ENCODE measurements at places on chromosomes 6 and 20.
A peak's percentile ranks its signal among the peaks of the same experiment; 100 is the strongest.

- no peak for DNase-seq
These were observed 316.0 kb downstream of the QKI start for GRCh38 chr6:163730246-163731210.

DNA sequence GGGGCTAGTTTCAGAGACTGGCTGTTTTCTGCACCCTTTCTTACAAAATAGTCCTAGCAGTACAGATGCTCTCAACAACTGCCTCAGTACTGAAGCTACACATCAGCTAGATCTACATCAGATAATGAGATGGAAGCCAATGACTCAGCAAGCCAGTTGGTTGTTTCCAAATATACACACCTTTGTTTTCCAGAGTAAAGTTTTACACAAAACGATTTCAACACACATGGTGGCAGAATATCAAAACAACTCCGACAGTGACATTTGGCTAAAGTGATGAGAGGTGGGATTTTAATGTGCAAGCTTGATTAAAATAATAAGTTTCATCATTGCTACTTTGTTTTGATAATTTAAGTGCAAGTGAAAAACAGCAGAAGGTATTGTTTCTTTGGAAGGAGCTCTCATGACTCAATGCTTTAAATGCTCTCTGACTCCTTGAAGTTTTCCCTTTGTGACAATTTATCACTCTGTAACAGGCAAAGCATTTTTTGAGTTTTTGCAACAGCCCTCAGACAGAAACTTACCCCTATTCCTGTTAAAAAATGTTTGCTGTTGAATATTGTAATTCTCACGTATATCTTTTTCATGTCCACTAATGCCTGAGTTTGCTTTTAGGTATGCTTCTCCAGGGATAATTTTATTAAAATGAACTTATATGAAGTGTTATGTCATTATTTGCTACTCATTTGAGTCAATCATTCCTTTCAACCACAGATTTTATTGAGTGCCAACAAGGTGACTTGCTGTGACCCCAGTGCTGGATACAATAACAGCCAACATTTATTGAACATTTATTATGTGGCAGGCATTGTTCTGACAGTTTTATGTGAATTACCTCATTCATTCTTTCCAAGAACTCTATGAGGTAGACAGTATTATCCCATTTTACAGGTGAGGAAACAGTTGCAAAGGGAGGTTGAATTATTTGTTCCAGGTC, 882.0 kb downstream of the TFAP2A start:
- DNase-seq: no peak

- DNase-seq: no peak
These were observed 213.8 kb downstream of the LAMA2 start for GRCh38 chr6:129096651-129097290.

DNA sequence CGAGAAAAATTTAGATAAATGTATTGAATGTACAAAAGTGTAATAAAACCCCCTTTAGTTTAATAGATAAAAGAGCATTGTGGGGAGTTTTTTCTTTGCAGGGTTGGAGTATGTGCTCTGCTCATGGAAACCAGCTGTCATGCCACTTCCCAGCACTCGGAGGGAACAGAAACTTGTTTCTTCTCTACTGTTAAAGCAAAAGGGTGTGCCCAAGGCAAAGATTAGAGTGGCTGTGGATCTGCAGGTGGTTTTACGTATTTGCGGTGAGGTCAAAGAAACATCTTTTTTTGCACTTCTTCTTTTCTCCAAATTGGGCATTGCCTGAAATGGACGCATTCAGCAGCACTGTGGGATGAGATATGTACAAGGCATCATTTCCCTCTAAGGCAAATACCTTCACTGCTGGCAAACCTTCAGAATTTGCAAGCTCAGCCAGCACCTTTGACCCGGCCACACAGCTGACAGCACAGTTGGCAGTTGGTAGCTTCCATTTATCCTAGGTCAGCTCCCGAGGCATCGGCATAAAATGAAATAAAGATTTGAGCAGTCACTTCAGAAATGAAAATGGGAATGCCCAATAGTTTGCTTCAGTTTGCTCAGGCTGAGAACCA, 178.4 kb upstream of the EYA4 start:
- no peak for DNase-seq

DNA sequence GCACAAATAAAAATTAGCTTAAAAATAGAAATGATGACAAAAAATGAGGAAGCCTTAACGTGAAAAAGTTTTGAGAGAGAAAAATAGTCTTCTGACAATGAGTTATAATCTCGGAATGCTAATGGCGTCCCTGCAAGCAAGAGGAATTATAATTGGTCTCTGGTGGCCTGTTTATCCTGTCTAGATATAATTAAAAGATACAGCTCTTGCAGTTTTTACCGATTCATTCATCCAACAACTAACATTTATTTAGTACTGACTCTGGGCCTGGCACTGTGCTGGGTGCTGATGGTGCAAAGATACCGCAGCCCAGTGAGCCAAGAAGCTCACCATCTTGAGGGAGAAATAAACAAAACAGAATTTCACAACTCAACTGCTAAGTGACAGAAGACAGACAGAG, 31.6 kb upstream of the ANKRD60 start:
- no peak for DNase-seq

GRCh38 chr6:138477913-138478539, 21.3 kb downstream of the NHSL1 start:
- no peak for DNase-seq

DNA sequence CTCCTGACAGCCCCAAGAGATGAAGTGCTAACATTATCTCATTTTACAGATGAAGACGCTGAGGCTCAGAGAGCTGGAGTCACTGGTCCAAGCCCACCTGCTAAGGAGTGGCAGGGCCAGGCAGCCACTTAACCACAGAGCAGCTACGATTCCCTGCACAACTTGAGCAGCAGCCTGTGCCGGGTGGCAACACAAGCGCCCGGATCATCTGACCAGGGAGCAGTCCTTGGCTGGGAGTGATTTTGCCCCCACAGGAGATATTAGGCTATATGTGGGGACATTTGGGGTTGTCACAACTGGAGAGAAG, 93.2 kb upstream of the PTPN1 start:
- DNase-seq: no peak

- DNase-seq: no peak
These were observed 36.1 kb downstream of the EFCAB8 start for GRCh38 chr20:32894711-32895355.

- no peak for DNase-seq
These were observed 50.4 kb upstream of the ENTPD6 start for GRCh38 chr20:25145131-25145530.

DNA sequence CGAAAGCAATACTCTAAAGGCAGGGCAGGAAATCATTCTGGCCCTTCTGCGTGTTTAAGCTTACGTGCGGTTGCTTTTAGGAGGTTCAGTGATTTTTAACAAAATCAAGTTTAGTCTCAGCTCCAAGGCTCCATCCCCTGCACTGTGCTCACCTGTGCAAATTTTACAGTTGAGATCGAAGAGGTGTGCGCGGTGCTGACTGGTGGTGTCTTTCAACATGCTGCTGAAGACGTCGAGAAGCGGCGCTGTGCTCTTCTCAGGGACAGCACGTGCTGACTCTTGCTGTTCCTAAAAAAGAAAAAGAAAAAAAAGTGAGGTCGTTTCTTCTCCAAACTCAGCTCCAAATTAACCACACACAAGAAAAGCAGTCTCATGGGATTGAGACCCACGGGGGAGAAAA, 32.0 kb downstream of the DIDO1 start:
- no peak for DNase-seq

GRCh38 chr6:141677598-141678211, 455.0 kb upstream of the GJE1 start:
- no peak for DNase-seq

- DNase-seq: peak; percentile 81
These were observed at the start of gene IRF4 for GRCh38 chr6:391559-392440. IRF4 (plus strand) TSS chr6:391752; CDS start chr6:393153, 1,401 bp downstream.

- DNase-seq: no peak
These were observed 80.4 kb downstream of the ARID1B start for GRCh38 chr6:156857573-156857972.

DNA sequence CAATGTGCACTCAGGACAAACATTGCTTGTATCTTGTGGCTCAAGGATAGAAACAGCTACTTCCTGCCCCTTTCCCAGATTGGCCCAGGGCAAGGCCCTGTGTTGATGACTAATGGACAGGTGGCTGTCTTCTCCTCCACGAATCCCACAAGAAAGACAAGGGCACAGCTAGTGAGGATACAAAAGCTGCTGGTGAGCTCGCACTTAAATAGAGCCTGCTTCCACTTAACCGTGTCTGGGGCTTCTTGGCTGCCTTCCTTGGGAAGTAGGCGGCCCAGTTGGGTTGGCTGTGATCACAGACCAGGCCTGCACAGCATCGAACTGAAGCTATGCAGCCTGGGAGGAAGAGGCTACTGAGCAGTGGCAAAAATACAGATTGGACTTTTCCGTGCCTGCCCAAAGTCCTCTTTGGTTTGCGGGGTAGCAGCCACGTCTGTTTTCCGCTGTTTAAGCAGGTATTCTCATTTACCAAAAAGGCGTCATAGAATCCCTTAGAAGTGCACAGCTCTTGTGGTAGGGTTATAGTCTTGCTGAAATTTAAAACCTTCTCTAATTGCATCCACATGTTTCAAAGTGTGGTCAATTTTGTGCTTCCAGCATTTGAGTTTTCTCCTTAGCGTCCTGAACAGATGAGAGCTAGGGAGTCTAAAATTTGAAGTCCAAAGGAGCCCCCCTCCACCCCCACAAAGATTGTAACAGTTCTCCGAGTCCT, 23.0 kb upstream of the NAA20 start:
- no peak for DNase-seq

DNA sequence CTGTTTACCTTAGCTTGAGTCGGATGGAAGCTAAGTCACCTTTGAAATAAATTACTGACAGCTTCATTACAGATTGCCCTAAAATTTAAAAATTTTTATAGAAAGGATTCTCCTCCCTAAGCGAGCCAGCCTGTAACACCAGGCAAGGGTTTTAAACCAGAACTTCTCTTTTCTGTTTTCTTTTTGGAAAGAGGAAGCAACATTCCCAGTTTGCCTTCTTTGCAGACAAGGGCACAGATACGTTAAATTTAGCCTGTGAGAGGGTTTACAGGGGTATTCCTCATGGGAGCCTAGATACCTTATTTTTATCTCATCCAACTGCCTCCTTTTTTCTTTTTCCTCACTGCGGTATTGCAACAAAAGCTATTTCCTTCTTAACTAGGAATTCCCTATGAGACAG, 45.0 kb downstream of the GNAS start:
- DNase-seq: no peak

DNA sequence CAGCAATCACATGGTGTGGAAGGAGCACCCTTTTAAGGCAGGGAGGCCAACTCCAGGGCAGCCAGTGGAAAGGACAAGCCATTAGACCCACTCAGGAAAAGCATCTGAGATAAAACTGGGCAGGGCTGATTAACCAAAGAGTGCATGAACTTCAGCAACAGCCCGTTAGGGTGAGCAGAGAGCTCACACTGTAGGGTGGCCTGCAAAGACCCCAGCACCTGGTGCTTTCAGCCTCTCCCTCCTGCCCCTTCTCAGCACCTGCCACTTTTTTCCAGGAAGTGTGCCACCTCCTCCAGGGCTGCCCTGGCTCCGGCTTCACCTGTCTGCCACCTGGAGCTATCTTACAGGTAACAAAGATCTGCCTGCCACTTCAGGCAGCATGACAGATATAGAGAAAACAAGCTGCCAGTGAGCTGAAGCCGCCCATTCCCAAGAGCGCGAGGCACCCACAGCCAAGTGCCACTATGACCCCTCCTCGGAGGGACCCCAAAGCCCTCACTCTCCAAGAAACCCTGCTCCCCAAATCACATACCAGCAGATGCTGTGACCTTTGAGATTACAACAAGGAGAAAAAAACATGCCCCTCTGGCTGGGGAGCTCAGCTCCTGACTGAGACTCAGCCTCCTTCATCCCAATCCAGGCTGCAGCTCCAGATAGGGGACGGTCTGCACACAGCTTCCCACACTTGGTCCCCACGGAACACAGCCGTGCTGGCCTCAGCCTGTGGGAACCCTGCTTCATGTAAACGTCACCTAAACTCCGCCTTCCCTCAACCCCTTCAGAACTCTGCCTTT, 71.2 kb downstream of the ABHD12 start:
- DNase-seq: no peak

GRCh38 chr6:19312241-19312978, 524.8 kb upstream of the ID4 start:
- no peak for DNase-seq

- no peak for DNase-seq
These were observed 138.0 kb downstream of the SOX4 start for GRCh38 chr6:21731411-21732031.

GRCh38 chr6:3510178-3510577, 53.3 kb upstream of the SLC22A23 start:
- DNase-seq: no peak

GRCh38 chr6:155830531-155830930, 374.9 kb upstream of the NOX3 start:
- no peak for DNase-seq

- DNase-seq: no peak
These were observed 1.3 kb upstream of the NR2E1 start for GRCh38 chr6:108164543-108164814.

- DNase-seq: peak; percentile 45
These were observed 9.5 kb upstream of the HLA-DOA start for GRCh38 chr6:33018904-33019303.

- no peak for DNase-seq
These were observed 34.3 kb downstream of the ISM1 start for GRCh38 chr20:13255356-13255755.

DNA sequence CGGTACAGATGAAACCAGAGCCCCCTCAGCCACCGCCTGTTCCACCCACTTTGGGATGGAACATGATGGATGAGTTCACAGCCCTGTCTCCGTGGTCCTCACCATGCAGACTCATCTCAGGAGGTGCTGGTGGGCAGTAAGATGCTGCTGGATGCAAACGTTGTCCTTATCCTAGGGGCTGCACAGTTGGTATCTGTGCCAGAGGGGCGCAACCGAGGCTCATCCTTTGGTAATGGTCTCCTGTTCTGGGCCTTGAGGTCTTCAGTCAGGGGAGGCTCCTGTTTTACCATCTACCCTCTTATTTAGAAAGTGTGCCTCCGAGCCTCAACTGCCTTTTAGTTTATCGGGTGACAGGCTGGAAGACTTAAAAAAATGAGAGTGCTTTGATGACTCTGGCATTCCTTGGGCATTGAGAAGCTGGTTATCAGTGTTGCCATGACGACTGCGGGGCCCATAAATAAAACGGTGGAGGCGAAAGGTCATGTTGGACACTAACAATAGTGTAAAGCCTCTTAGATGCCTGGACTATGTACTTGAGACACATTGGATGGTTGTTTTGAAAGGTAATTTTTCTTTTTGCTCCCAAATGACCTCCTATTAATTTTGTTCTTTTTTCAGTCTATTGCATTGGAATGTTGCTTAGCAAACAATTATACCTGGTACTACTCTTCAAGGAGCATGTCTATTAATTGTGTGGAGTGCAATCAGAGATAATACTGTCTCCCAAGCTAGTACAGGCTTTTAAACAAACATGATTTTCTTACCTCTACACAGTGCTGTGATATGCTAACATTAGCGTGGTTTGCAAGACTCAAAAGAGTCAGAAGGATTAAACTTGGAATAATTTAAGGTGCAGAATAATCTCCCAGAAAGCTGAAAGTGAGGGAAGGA, 74.2 kb upstream of the DSP start:
- DNase-seq: no peak

- DNase-seq: no peak
These were observed 63.7 kb downstream of the PXDC1 start for GRCh38 chr6:3687847-3688246.

Data from activated naive CD4-positive, alpha-beta T cell treated with anti-CD3 and anti-CD28 coated beads, Interleukin-2, amount 10 ng/mL, durations not matched to agents 7 days and 5 days (primary cell).